ENCODE measurements at places on chromosomes 7 and 10. TPM values are rescaled to one million over a fixed set of nuclear protein-coding genes. Genes with fewer than 3 reads are reported as not detected.

The TMEM176A gene
- not detected for total RNA-seq

The CYP3A7 gene
- not detected for total RNA-seq

The INTS15 gene
- 24.4 TPM for total RNA-seq

The TLL2 gene
- total RNA-seq: 0.27 TPM

Data from mammary microvascular endothelial cell (primary cell).